ENCODE measurements at places on chromosomes 6 and 20.

DNA sequence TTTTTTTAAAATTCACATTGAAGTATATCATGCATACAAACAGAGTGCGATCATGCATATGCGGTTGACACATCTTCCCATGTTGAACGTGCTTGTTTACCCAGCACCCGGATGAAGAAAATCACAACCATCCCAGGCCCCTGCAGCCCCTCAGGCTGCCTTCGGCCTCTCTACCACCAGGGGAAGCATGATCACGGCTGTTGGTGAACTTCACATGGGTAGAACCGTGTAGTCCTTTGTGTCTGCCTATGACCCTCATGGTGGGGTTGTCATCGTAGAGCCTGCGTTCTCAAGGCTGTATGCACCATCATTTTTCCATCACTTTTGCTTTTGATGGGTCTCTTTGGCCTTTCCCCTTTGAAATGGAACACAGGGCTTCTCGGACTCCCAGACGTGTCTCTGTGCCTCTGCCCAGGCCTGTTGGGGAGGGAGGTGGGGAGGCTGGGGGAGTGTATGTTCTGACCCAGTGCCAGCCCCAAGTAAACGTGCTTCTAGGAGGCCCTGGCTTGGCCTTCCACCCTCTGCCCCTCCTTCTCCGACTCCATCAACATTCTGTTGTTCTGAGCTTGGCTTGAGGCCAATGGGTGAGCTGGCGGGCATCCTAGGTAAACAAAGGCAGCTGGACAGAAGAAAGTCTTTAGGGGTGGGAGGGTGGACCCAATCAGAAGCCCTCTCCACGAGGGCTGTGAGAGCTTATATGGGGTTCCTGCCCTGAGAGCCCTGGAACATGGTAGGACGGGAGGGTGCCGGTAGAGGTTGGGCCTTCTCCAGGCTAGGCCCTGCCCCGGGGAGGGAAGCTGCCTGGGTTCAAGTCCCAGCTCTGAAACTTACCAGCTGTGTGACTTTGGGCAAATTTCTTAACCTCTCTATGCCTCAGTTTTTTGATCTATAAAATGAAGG, 39.7 kb downstream of the TGM2 start:
- no peak for DNase-seq

DNA sequence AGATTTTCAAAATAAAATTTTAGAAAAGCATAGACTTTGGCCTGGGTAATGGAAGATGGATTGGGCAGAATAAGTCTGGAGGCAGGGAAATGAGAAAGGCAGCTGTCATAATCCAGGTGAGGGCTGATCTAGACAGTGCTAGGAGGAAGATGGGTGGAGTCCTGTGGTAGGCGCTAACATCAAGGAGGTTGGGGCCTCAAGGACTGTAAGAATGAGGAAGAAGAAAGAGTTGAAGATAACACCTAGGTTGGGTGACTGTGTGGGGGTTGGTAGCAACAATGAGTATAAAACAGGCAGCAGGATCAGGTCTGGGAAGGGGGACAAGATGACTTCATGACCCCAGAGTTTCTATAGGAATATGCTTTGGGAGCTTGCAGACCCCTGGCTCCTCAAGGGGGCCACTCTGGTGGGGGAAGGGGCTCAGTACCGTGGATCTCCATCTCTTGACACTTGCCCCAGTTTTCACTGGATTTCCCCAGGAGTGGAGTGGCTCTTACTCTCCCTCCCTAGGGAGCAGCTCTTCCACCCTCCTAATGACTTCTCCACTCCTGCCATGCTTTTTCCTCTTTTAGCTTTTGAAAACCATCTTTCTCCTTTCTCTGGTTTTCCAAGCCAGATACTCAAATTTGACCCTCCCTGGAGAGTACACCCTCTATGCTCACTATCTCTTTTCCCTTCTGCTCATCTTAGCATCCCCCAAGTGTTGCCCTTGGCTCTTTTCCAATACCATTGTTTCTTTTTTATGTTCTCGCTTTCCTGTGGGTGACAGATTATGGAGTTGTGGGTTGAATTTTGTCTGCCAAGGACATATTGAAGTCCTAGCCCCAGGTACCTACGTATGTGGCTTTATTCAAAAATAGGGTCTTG, 14.8 kb downstream of the TRIM31 start:
- no peak for DNase-seq

GRCh38 chr6:49782293-49782692, 4.8 kb downstream of the PGK2 start:
- DNase-seq: no peak

DNA sequence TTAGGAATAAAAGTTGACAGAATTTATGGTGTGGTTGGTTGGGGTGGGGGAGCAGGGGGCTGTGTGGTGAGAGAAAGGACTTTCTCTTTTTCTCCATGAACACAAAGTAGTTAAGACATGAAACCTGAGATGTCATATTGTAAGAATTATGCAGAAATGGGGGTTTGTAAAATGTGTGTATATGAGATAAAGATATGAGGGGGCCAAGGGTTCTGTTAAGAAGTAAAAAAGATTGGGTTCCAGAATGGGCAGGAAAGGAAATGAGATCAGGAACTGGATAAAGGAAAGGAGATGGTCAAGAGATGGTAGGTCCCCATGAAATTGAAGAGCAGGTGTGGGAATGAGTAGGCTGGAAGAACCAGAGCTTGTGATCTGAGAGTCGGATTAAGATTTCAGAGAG, 9.7 kb downstream of the RNF146 start:
- no peak for DNase-seq

- DNase-seq: no peak
These were observed 40.4 kb upstream of the EDN1 start for GRCh38 chr6:12249541-12250382.

GRCh38 chr6:27591699-27592480, 119.0 kb upstream of the ZNF184 start:
- DNase-seq: no peak

GRCh38 chr6:156801712-156802111, 24.5 kb downstream of the ARID1B start:
- DNase-seq: no peak

GRCh38 chr20:45037050-45037449, 63.9 kb downstream of the KCNS1 start:
- DNase-seq: no peak

DNA sequence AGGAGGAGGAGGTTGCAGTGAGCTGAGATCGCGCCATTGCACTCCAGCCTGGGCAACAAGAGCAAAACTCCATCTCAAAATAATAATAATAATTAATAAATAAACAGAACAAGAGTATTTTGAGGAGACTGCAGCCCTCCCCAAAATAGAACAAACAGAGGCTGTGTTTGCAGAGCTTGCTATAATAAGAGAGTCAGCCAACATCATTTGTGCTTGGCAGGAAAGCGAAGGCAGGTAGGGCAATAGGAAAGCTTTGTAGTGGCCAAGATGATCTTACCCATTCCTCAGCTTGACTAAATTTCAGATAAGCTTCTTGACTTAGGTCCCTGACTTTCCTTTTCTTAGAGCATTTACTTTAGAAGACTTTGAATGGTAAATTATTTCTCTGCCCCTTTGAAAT, 6.7 kb downstream of the C6orf141 start:
- no peak for DNase-seq

DNA sequence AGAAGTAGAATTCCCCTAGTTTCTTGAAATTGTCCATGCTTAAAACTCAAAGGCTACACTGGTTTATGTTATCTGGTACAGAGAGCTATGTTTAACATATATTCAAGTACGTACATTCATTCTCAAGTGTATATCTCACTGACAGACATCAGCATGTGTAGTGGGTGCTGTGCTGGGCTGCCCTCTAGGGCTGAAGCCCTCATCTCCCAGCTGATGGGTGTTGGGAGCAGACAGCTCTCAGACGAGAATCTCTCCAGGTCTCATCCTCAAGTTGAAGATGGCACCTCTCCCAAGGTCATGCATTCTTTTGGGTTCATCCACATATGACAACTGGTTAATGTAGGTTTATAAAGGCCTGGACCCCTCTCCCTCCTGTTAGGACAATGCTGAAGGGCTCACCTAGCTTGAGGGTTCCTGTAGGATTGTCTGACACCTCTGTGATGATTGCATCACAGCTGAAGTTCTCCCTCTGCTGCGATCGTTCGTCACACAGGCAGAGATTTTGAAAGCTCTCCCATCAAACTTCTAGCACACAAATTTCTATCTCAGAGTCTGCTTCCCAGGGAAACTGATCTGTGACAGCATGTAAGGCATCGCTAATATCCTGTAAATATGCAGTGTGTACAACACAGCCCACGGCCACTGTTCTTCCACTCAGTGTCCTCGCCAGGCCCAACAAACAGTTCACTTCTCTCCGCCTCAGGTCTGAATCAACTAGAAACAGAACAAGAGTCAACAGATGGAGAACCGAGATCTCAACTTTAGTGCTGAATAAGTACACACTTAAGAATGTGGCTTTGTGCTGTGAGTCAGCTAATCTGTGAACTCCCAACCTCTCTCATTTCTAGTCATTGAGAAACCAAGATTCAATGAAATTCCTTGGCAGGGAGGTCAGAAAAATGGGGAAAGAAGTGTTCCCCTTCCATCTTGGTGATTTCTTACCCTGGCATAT, 43.2 kb downstream of the PREP start:
- no peak for DNase-seq

DNA sequence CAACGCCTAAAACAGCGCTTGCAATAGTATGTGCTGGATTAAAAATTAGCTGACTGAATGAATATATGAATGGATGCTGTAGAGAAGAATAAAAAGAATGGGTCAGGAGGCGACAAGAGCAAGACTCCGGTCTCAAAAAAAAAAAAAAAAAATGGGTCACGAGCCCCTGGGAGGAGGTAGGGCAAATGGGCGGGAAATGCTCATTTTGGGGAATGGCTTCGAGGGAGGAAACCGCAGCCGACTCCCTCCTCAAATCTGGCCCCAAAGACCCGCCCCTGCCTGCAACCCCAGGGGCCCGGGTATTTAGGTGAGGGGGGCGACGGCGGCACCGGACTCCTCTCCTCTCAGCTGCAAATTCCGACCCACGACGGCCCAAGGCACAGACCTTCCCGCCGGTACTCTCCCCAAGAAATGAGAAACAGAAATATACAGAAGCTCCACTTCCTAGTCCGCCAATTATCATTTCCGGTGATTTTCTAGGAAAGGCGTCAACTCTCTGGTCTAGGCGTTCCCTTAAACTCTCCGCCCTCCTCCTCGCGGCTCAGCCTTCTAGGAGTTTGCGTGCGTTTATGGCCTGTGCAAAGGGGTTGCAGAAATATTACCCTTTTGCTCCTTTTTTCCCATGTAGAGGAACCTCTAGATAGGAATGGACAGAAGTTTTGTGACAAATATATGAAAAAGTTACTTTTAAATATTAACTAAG, at the start of gene ZNF311:
TSS of gene ZNF311 (minus strand) at position 133 of the 703 bp plus-strand sequence. CDS start 1,361 bp downstream, outside the sequence.
- DNase-seq: no peak

DNA sequence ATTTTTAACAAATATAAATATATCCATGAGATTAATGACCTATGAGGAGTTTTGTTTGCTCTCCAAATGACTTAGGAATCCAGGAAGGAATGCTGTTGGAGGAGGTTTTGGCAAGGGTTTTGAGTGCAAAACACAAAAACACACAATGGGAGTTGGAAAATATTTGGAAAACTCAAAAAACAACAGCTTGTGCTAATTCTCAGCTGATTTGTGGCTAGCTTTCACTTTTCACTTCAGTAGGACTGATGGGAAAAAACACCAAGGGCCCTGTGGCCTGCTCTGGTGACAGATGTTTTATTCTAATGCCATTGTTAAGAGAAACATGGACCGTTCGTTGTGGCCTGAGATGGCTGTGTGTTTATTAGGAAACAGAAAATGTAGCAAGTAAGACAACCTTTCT, 113.9 kb downstream of the ALDH8A1 start:
- no peak for DNase-seq

DNA sequence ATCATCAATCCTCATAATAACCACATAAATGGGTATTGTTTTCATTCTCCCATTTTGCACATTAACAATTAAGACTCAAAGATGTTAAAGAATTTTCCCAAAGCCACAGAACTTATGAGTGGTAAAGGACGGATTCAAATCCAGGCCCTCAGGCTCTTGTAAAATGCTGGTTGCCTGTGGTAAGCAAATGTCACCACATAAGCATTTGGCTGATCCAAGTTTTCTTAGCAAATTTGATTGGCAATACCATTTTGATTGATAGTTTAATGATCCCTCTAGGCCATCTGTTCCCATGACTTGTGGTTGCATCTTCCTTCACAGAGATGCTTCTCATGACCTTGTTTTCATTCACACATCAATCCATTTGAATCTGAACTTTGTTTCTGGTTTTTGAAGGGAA, 252.0 kb upstream of the RIN2 start:
- DNase-seq: no peak

GRCh38 chr6:28353356-28353755, 3.6 kb downstream of the ZKSCAN3 start:
- no peak for DNase-seq

DNA sequence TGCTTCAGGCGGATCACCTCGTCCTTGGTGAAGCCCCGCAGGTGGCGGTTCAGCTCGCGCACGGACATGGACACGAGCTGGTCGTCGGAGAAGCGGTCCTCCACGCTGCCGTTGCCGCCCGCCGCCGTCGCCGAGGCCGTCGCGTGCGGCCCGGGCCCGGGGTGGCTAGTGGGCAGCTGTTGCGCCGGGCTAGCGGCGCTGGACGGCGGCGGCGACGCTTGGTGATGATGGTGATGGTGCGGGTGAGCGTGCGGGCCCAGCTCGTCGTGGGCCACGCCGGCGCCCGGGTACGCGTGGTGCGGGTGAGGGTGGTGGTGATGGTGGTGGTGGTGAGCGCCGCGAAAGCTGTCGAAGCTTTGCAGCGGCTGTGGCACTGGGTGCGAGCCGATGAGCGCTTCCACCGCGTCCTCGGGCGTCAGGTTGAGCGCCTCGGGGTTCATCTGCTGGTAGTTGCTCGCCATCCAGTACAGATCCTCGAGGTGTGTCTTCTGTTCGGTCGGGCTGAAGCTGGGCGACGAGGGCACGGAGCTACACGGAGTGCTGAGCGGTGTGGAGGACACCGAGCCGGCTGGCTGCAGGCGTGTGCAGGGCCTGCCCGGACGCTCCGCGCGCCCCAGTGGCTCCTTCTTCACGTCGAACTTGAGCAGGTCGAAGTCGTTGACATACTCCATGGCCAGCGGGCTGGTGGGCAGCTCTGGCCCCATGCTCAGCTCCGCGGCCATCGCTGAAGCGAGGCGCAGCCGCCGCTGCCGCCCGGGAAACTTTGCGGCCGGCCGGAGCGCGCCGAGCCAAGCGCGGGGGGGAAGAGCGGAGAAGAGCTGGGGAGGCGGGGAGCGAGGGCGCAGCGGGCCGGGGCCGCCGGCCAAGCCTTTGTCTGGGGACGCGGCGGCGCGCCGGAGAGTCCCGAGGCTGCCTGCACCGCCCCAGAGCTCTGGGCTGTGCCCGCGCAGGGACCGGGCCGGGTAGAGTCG, 622 bp downstream of the MAFB start:
- no peak for DNase-seq

Data from GM12864 (cell line).